HFF-Myc (cell line): ENCODE measurements at places on chromosomes 11 and 22.

DNA sequence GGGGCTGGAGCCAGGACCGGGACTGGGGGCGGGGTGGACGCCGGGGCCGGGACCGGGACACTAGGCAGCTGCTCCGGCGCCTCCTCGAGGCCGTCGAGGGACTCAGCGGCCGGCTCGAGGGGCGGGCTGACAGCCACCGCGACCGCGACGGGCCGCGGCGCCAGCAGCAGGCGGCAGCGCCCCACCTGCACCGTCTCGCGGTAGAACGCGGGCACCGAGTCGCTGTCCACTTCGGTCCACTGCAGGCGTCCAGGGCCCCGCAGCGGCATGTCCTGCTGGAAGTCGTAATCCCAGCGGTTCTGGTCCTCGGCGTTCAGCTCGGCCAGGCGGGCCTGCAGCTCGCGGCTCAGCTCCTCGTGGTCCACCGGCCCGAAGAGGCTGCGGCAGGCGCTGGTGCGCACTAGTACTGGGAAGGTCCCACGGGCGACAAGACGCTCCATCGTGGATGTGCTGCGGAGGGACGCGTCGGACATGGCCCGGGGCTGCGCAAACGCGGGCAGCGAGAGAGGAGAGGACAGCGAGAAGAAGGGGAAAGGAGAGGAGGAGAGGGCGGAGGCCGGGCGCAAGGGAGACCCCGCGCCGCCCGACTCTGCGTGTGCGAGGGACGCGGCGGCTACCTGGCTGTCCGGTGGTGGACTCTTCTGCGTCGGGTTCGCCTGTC, 428 bp downstream of the CDKN1C start:
- no peak for DNase-seq

GRCh38 chr22:29167032-29167911, 38.4 kb upstream of the EMID1 start:
- no peak for DNase-seq

DNA sequence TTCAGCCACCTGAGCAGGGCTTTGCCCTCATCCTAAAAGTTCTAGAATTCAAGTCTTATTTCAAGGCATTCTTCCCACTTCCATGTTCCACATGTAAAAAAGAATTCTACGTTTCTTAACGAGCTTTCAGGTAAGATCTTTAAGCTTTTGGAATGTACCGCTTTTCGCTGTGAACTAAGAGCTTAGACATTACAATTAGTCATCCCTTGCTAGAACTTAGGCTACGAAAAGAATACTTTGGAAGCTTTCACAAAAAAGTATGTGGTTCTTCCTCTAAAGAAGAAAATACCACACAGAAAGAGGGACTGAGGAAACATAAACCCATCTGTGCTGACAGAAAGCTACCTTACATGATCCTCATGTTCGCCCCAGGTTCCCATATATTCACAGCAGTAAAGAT, 1.9 kb downstream of the NUMA1 start:
- no peak for DNase-seq

DNA sequence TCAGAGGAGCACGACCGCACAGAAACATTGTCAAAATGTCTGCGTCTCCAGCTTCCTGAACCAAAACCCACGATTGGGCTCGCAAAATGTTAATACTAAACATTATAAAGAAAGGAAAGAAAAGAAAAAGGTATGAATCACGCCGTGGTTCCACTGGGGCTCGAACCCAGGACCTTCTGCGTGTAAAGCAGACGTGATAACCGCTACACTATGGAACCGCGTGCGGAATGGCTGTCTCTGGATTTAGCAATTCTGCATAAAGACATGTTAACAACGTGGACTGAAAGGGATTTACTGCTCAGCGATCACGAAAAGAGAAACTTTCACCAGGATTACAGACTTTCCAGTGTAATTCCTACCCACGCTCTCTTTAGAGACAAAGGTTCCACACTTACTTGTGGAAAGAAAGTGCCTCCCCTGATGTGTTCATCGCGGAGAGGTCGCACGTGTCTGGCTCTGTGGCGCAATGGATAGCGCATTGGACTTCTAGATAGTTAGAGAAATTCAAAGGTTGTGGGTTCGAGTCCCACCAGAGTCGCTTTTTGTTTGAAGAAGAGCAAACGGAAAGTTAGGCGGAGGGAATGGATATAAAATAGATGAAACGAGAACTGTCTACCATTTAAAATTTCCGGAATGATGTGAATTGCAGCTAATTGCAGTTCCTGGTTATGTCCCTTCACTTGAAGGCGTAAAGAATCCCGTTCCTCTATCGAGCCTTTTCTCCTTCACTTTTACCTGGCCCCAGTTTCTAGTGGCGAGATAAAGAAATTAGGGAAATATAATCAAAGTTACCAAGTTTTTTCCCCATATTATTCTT, 39.7 kb downstream of the OR4D9 start:
- DNase-seq = peak; percentile 90

DNA sequence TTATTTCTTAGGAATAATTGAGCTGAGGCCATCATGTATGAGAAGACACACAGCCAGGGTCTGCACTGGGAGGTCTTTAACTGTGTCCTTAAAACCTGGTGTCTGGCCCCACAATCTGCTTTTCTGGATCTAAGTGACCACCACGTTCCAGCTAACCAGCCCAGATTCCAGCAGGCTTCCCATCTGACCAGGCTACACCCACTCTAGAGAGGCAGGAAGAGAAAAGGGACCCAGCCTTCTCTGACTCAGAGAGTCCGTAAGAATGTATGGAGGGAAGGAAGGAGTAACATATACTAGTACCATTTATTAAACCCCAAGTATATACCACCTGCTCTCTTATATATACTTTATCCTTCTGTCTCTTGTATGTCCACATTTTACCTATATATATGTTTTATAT, 80.1 kb downstream of the LDLRAD3 start:
- no peak for DNase-seq

GRCh38 chr22:27795696-27796517, 5.6 kb downstream of the MN1 start:
- DNase-seq = no peak

DNA sequence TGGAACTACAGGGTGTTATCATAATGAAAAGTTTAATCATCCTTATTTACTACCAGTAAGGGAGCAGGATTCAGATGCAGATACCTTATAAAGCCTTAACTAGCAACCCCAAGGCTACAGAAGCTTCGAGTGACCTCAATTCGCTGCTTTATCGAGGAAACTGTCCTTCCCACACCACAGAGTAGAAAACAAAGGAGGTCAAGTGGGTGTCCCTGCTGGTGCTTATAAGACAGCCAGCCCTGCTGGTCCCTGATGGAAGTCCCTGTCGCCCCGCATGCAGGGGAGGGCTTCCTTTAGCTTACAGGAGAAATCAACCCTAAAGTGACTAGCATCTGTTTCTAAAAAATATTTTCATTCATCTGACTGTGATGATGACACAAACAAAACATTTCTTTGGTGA, 7.3 kb downstream of the MN1 start:
- no peak for DNase-seq

DNA sequence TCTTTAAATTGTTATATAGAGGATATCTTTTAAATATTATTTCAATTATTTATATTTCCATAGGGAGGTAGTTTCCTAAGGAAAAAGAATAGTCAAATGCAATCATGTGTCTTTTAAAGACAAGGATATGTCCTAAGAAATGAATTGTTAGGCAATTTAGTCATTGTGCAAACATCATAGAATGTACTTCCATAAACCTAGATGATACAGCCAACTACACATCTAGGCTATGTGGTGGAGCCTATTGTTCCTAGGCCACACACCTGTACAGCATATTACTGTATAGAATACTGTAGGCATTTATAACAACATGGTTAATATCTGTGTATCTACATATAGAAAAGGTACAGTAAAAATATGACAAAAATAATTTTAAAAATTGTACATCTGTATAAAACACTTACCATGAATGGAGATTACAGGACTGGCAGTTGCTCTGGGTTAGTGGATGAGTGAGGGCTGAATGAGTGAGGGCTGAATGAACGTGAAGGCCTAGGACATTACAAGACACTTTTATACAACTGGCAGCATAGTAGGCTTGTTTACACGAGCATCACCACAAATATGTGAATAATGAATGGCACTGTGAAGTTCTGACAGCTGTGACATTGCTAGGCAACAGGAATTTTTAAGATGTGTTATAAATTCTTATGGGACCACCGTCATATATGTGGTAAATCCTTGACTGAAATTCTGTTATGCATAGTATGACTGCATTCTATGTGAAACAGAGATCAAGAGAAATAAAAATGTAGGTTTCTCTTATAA, 1879.0 kb upstream of the RAG2 start:
- DNase-seq = no peak

GRCh38 chr22:46568102-46568809, 30.8 kb upstream of the CELSR1 start:
- no peak for DNase-seq

DNA sequence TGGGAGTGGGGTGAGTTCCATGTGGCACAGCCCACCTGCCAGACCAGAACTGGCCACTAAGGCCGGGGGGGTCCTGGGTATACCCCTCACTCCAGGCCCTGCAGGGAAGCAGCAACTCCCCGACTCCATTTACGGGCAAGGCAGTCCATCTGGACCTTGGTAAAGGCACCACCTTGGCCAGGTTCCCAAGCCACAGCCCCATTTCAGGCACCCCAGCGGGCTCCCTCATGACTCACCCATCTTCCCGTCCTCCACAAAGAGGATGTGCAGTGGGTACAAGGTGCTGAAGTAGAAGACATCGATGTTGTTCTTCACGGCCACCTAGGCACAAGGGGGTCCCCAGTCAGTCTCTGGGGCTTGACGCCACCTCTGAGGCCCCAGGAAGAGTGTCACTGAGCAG, 15.7 kb upstream of the RASL10A start:
- DNase-seq = no peak

GRCh38 chr11:103013421-103013820, 57.9 kb upstream of the MMP13 start:
- no peak for DNase-seq

DNA sequence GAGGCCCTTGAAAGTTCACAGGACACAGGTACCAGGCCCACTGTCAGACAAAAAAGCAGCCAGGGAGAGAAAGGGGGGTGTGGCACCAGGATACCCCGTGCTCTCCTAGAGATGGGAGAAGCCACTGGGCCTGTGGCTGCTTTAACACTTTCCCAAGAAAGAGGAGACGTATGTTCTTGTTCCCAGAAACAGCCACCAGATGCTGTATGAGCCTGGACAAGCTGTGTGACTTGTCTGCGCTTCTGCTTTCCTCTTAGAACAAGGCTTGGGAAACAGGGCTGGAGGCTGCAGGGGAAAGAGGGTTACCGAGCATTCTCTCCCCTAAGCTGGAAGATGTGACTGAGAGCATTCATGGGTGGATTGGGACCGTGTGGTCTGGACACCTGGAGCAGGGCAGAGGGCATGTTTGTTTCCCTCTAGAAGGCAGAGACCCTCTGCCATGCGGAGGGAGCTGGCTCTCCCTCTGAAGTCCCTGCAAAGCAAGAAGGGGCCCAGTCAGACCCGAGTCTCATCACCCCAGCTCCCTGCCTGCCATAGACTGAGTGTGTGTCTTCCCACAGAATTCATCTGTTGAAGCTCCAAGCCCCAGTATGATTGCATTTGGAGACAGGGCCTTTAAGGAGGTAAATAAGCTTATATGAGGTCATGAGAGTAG, 74.1 kb downstream of the TRIM29 start:
- no peak for DNase-seq

DNA sequence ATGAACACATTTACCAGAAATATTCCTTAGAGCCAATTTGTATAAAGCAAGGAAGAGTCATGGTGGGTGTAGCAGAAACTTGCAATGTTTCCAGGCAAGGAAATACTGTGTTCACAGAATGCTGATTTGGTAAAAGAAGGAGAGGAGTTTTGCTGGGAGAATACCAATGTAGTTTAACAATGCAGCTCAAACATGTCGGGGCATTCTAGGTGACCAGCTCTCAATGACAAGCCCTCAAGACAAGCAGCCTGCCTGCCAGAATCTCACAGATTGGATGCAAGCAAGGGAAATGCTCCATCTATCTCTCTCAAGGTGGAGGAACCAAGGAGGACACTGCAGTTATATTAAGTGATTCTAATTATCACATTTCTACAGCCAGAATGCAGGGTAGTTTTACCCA, 190.4 kb downstream of the MAML2 start:
- DNase-seq = no peak

DNA sequence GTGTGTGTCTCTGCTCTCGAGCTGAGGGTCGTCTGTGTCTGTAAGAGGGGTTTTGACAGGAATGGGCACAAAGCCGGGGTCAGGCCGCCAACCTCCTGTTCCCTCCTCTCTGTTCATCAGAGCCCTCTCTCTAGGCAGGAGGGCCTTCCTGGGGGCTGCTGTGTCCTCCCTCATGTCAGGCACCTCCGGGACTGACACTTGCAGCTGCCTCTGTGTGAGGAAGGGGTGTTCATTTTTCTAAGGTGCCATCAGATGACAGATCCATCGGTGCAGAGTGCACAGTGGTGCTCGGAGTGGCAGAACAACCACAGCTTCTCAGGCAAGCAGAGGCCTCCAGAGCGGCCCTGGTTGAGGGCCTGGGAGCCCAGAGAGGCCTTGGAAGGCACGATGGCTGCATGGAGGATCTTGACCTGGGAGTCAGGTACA, 265.4 kb upstream of the B3GAT1 start:
- no peak for DNase-seq

GRCh38 chr22:19463008-19463407, 15.5 kb upstream of the C22orf39 start:
- DNase-seq = no peak

GRCh38 chr22:37337204-37337943, 55.1 kb downstream of the CYTH4 start:
- no peak for DNase-seq

- peak; percentile 43 for DNase-seq
These were observed 196.5 kb downstream of the TENM4 start for GRCh38 chr11:79244241-79244772.

DNA sequence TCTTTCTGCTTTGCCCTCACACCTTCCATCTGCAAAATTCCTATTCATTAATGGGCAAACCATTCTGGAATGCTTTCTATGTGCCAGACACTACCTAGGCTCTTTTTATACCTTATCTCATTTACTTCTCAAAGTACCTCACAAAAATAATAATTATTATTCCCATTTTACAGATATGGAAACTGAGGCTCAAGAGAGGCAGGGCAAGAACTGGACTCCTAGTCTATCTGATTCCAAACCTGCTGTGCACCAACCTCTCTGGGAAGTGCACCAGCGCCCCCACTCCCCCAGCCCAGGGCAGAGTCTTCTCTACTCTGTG, 826 bp upstream of the DGAT2 start:
- no peak for DNase-seq

DNA sequence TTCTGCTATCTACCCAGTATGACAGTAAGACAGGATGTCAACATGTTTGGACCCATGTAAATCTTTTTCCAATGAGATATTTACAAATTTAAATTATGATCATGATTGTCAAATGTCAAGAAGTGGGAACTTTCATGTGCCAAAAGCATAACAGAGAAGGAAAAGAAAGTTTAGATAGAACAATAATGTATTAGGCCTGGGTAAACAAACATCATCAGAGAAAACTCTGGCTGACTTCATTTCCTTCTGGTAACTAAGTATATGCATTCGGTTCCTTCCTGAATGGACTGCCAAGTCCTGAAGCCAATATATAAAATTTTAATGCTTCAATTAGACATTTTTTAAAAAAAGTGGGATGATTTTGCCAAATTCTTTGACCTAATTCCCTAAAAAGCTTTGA, 16.5 kb downstream of the RNF141 start:
- no peak for DNase-seq

- DNase-seq = no peak
These were observed 140.8 kb downstream of the TRPC6 start for GRCh38 chr11:101442936-101443521.

GRCh38 chr11:126898802-126899201, 101.8 kb downstream of the KIRREL3 start:
- no peak for DNase-seq
